H4 (cell line): ENCODE measurements at places on chromosomes 12 and 14.

- DNase-seq = no peak
Measured at GRCh38 chr14:47526591-47527244, 148.7 kb downstream of the MDGA2 start.

DNA sequence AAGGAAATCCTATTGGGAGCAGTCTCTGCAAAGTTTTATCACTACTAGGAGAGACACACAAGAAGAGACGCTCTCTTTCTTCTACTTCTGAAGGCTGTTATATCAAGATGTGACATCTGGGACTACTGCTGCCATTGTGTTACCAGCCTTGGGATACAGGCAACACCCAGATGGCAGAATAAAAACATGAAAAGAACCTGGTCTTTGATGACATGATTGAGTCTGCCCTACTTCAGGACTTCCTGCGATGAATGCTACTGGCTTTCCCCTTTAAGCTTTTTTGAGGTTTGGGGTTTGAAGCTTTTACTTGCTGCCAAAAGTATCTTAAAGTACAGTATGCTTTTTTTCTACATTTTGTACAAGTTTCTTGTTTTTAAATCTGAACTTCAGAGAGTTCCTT lies 29.2 kb upstream of the TRHDE start:
- DNase-seq = no peak

DNA sequence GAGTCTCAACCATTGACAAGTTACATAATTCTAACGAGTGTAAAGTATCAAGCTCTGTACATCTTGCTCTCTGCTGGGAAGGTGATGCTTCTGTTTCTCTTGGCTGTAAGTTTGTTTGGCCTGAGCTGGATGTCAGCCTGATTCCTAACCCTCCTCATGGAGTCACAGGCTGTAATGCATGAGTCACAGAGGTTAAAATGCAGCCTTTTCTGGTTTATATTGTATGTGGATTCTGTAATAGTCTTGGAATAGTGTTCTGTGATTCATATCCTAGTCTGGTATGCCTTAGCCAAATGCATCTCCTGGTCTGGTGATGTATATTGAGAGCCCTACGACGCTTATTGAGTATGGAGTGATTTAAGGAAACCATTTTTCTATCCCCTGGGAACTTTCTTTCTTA lies 104.5 kb upstream of the FRMD6 start:
- DNase-seq = peak; percentile 97

- no peak for DNase-seq
Measured at GRCh38 chr12:89348894-89349699, 3.2 kb downstream of the DUSP6 start.

DNA sequence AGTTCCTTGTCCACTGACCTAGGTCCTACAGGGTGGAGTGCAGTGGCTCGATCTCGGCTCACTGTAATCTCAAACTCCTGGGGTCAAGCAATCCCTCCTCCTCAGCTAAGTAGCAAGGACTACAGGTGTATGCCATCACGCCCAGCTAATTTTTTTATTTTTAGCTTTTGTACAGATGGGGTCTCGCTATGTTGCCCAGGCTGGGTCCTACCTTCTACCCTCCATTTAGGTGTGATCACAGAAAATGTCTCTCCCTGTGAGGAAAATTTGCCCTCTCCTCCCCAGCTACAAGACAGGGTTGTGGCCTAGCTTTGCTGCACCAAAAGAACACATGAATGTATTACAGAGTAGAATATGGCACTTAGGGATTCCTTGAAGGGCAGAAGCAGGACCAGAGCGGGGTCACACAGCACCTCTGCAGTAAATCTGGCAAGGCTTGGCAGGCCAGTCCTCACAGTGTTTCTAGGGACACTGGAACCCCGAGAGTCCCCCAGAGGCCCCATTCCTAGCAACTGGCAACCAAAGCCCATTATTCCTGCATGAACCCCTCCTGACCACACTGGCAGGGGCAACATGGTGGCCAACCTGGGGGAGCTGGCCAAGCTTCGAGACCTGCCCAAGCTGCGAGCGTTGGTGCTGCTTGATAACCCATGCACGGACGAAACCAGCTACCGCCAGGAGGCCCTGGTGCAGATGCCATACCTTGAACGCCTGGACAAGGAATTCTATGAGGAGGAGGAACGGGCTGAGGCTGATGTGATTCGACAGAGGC lies 2.0 kb upstream of the ENO2 start:
- no peak for DNase-seq

DNA sequence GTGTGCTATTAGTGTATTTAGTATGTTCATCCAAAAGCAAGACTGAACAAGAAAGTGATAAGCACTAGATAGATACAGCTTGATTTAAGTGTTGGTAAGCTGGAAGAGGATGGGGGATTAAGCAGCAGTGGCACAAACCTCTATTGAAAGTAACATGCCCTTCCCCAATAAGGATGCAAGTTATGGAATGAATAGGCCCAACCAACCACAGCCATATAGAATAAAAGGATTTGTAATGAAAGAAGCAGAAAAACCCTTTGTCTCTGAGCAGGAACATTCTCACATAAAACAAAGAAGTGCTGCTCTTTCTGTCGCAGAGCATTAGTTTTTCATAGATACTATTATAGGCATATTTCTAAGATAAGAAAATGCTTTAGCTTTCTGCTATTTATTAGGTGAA lies 310.7 kb downstream of the IPO8 start:
- DNase-seq = no peak

DNA sequence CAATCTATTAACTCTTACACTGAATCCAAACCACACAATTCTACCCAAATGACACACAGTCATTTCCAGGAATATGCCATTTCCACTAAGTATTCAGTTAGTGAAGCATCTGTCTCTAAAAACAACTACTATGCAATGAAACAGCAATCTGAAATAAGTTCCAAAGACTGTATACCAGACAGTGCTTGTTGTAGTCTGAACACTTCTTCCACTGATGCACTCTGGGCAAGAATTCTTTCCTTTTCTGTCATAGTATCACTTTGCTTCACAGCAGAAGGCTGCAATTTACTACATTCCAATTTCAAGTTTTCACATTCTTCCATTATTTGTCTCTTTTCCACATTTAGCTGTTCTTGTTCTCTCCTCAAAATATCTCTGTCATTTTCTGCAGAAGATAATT lies 25.8 kb downstream of the TRIP11 start:
- DNase-seq = no peak

GRCh38 chr12:119829439-119829838 lies 47.7 kb downstream of the CIT start:
- DNase-seq = no peak

- DNase-seq = no peak
Measured at GRCh38 chr12:27905285-27906126, 67.0 kb downstream of the PTHLH start.

GRCh38 chr14:99548871-99549515 lies 55.0 kb downstream of the CCDC85C start:
- DNase-seq = no peak

GRCh38 chr12:116171549-116171948 lies 105.9 kb downstream of the MED13L start:
- no peak for DNase-seq

GRCh38 chr12:124786061-124786964 lies 77.4 kb downstream of the SCARB1 start:
- DNase-seq = peak; percentile 89

DNA sequence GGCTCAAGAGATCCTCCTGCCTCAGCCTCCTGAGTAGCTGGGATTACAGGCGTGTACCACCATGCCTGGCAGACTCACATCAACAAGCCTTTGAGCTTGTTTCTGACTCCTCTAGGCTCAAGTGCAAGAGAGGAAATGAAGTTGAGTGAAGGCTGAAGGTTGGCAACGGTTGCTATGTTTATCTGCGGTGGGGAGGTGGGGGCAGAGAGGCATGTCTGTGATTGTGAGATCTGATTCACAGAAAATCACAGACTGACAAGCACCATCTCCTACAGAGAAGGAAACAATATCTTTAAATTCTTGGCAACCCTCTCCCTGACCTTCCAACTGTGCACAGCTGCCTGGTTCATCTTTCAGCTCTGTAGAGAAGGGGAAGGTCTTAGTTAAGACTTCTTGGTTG lies 22.1 kb upstream of the NINJ2 start:
- DNase-seq = no peak

DNA sequence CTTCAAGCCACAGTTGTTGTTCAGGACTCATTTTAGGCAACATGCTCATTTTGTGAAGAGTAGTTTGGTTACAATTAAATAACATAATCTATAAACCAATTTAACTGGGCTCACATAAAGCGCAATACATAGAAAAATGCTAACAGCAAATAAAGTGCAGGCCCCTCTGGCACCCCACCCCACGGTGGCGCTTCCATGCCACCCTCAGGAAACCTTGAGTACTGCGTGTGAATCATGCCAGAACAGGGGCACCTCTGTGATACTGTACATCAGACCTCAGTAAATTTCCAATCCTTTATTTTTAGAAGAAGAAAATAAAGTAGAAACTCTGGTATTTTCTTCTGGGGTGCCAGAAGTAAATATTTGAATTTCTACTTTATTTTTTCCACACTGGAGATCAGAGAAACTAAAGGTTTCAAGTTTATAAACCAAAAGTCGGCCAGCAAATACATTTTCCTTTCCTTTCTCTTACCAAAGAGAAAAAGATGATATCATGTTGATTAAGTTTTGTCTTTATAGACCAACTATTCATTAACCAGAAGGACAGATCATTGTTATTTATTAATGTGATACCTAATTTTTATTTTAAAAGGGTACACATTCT lies 316.8 kb downstream of the PAWR start:
- peak; percentile 11 for DNase-seq

DNA sequence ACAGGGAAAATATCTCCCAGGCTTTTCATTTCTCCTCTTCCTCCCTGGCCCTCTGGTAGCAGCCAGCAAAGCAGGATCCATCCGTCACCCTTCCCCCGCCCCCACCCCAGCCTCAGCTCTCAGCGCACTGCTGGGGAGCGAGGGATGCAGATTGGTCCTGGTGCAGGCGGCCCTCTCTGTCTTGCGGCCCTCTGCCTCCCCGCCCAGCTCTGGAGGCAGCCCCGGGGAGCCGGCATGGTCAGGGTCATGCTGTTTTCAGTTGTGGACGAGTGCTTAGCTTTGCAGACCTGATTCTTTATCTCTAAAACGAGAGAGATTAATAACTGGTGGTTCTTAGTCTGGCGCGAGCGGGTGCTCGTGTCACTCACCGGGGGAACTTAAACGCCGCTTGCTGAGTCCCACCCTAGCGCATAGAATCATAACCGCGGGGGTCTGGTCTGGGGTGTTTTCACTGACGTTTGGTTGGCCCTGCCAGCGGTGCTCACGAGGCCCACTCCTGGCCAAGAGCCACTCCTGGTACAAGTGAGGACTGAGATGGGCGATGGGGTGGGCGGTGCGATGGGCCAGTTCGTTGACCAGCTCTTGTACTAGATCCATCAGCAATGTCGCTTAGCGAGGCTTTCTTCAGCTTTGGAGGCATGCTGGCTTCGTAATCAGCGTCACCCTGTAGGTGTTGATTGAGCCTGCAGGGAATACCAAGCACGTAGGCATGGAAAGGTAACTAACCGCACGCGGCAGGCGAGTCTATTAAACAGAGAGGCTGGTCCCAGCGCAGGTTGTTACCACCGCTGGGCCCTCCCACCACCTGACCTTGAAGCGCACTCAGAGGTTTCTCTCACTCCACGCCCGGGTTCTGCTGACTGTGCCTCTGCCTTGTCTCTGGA lies 95.2 kb downstream of the TSPAN9 start:
- DNase-seq = no peak

DNA sequence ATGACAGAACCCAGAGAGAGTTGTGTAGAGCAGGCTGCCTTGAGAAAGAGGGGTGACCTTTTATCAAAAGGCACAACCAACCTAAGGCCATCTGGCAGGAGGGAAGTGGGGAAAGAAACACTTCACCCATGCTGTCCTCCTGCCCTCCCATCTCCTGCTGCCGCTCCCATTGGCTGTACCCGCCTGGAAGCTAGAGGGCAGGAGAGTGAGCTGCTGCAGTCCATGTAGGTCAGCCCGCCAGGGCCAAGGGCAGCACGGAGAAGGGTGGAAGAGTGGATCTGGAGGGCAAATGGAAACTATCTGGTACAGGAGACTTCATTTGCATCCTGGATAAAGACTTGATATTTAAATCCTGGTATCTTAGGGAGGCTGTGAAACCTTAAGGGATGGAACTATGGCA lies 11.5 kb upstream of the CABP1 start:
- DNase-seq = no peak

DNA sequence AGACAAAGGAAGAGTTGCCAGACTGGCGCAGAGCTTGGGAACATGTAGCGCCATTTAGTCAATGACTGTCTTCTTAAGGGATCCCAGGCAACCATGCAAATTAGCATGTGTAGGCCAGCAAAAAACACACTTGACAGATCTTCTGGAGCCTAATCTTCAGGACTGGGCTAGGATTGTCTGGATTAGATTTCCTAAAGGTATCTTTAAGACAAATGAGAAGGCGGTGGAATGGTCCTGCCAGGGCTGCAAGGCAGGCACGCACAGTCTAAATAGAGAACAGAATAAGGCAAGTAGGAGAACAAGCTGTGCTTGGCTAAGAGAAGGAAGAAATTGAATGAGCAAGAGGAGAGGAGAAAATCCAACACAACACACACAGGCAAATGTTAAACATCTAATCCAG lies 80.0 kb downstream of the CIT start:
- no peak for DNase-seq

GRCh38 chr12:77060136-77060882 lies 5.1 kb downstream of the E2F7 start:
- no peak for DNase-seq

DNA sequence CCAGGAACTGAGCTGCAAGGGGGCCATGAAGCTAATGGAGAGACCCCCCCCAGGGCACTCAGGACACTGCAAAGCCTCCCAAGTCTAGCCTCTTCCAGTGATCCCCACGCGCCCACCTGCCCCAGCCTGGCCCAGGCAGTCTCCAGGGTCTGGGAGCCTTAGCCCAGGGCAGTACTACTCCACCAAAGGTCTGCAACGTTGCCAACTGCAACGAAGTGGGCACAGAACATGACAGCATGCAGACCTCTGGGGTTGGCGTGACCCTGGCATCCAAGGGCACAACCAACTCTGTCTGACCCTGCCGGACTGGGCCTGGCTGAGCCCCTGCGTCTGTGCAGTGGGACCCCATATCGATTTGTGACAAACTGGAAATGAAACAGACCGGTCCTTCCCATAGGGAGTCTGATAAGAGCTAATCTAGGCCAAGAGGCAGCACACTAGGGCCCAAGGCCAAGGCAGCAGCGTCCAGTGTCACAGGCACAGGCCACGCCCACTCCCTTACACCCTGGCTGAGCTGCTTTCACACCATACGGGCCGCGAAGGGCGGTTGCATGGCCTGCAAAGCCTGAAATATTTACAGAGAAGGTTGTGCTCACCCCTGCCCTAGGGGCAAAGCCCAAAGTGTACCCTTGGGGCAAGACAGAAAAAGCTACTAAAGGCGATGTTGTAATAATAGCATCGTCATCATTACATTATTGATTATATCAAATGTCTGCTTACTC lies 76.7 kb downstream of the NCOR2 start:
- DNase-seq = no peak

DNA sequence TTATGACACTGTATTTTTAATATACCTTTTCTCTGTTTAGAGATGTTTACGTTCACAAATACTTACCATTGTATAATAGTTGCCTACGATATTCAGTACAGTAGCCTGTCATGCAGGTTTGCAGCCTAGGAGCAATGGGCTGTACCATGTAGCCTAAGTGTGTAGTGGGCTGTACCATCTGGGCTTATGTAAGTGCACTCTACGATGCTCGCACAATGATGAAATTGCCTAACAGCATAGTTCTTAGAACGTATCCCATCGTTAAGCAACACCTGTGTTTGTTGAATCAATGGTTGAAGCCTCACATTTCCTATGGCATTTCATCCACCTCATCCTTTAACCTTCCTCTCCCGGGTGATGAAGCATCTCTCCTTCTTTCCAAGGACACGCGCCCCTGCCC lies 12.5 kb upstream of the EML1 start:
- DNase-seq = no peak

- no peak for DNase-seq
Measured at GRCh38 chr12:85374981-85375380, 95.0 kb downstream of the ALX1 start.

GRCh38 chr12:10959804-10960203 lies 20.7 kb upstream of the TAS2R14 start:
- no peak for DNase-seq
